ENCODE measurements at places on chromosomes 6 and 20.

DNA sequence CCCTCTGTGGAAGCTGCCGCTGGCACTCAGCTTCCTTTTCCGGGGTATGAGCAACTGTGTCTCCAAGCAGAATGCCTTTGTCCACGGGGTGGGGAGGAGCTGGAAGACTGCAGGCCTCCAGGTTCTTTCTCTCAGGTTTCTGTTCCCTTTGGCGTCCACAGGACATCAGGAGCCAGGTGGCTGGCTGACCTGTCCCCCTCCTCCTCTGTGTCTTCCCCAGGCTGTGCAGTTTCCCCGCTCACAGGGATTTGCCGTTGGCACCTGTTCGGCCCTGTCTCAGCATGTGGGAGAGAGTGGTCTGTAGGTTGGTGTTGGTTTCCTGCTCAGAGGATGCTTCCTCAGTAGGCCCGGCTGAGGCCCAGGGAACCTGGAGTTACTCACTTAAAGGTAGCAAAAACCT is 43.5 kb downstream of the CDS2 start:
- DNase-seq: no peak

DNA sequence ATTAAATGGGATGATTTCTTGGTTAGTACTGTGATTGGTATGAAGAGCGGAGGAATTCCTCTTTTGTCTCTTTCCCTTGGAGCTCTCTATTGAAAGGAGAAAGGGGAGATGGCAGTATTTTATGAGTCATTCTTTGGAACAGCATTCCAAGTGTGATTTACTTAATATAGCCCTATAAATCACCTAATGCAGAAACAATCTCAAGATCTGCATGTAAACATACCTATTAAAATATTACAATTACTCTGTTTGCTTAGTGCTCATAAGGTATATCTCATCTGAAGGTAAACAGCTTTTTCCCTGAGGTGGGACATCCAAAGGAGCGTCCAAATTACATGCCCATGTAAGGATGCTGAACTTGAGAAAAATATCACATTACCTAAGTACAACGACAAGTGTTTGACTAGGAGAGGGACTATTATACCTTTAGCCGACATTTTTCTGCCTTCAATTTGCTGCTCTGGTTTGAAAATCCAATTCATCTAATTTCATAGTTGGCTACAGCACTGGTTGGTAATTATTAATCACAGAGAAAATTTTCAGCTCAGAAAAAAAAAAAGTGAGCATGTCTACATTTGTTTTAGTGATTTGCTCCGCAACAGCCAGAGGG is 229.0 kb downstream of the FOXC1 start:
- no peak for DNase-seq

DNA sequence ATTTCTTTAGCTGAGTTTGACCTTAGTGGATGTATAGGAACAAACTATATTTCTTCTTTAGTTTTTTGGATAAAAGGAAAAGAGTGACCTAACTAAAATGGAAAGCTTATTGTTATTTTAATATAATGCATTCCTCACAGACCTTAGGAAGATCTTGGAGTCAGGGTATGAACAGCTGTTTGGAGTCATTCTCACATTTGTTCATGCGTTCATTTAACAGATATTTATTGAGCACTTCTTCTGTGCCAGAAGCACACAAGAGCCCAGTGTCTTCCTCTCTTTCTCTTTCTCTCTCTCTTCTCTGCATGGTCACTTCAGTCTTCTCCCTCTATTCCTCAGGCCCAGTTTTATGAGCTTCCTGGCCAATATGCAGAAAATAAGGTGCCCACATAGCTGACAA is 744.0 kb upstream of the MAP3K7 start:
- DNase-seq: no peak

- DNase-seq: no peak
Observed at GRCh38 chr20:61490721-61491120, 238.7 kb downstream of the CDH4 start.

DNA sequence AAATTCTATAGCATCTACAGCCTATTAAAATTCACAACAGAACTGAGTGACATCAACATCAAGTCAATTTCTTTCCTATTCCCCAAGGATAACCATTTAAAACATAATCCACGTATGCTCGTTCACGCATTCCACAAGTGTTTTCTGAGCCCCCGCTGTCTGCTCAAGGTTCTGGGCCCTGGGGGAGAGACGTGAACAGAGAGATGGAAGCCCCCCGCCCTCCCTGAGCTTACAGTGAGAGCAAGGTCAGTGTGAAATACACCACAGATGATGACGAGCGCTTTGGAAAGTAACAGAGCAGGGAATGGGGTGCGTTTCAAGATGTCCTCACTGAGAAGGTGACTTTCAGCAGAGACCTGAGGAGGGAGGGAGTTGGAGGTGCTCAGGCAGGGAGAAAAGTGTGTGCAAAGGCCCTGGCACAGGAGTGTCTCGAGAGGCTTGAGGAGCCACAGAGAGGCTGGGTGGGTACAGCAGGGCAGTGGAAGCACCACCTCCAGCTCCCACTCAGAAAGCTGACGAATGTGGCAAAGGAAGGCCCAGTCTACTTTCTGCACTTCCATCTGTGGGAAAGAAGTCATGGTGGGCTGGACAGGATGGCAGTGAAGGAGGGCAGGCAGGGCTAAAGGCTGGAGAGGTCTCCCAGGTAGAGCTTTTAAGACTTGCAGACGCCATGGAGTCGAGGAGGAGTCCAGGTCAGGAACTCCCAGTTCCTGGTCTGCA is 88.3 kb downstream of the DLL1 start:
- no peak for DNase-seq

GRCh38 chr20:47610247-47610944 is 108.7 kb downstream of the NCOA3 start:
- peak; percentile 94 for DNase-seq

GRCh38 chr20:10812759-10813327 is 139.0 kb upstream of the JAG1 start:
- no peak for DNase-seq

- DNase-seq: no peak
Observed at GRCh38 chr6:79719248-79719960, 88.3 kb downstream of the SH3BGRL2 start.

DNA sequence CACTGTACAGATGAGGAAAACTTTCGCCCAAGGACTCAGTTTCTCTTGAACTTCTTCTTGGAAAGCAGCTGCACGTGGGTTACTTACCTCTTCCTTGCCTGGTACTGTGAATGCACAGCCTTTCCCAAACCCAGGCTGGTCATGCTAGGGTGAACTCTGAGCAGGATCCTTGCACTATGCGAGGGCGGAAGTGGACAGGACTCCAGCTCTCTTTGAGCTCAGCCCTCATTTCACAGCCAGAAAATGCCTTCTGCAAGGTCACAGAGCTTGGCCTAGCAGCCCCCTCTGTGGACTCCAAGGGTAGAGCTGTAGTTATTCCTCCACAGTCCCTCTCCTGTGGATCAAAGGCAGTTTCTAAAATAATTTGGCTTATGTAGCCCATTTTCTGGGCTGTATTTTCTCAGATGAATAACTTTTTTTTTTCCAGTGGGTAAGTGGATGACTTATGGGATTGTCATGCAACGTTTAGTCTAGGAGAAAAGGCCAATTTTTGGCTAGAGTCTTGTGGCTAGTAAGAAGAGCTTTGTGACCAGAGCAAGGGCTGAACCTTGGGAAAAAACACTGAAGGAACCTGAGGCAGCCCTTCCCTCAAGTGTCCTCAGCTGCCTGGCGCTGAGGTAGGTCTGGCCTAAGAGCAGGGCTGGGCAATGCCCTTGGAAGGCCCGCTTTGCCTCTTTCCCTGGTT is 172.7 kb downstream of the SCP2D1 start:
- DNase-seq: no peak

GRCh38 chr20:22453244-22454080 is 130.9 kb downstream of the FOXA2 start:
- peak; percentile 53 for DNase-seq

DNA sequence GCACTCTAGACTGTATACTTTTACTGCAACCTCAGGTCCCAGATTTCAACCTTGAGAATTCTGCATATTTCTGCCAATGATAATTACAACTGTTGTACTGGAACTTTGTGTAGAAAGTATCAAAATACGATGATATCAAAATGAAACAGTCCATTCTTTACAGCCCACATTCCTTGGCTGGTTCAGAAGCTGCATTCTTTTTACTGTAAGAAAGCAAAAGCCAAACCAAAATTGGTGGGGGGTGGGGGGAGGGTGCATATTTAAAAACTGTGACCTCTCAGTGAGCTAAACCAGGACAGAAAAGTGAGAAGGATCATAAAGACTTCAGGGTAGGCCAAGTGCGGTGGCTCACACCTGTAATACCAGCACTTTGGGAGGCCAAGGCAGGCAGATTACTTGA is 41.8 kb upstream of the UBR2 start:
- no peak for DNase-seq

DNA sequence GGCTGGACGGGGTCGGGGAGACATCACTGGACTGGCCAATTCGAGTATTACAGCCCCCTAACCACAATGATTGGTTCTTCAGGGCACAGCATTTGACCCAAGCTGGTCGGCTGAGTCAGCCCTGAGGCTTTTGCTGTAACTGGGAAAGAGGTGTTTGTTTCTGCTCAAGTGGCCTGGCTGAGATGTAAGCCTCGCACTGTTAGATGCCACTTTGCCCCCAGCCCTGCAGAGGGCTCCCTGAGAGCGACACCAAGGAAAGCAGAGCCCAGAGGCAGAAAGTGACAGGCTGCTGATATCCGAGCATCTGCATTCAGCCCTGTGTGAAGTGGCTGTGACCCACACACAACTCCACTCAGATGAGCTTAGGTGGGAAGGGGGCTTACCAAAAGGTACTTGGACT is 19.4 kb downstream of the ERGIC3 start:
- peak; percentile 82 for DNase-seq

DNA sequence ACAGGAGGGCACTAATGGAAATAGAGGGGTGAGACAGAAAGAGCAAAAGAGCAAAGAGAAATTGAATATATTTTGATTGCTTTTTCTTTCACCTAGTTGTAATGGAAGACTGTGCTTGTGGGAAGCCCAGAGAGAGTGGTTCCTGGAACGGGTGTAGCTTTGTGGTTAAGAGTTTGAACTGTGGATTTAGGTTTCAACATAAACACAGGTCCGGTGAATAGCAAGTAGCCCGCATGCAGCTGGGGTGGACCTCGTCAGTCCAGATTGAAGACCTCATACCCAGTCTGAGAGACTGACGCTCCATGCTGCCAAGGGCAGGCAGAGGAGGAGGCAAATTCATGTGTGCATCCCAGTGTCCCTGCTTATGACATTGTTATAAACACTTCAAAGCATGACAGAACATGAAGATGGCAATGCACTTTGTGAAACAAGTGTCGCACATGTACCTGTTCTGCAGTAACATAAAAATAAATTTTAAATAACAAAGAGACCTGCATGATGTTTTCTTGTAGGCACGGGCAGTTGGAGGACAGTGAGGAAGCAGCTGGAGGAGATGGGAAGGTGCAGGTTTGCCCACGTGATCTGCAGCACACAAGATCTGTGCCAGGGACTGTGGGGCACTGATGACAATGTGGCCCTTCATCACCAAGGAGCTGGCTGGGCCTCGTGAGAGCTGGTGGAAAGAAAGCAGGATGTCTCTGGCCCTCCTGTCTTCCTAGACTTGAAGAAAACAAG is 220.5 kb upstream of the SSTR4 start:
- no peak for DNase-seq

GRCh38 chr6:169800116-169800667 is 48.8 kb downstream of the ERMARD start:
- DNase-seq: no peak

GRCh38 chr6:35955071-35955470 is 34.2 kb upstream of the SRPK1 start:
- DNase-seq: peak; percentile 89

DNA sequence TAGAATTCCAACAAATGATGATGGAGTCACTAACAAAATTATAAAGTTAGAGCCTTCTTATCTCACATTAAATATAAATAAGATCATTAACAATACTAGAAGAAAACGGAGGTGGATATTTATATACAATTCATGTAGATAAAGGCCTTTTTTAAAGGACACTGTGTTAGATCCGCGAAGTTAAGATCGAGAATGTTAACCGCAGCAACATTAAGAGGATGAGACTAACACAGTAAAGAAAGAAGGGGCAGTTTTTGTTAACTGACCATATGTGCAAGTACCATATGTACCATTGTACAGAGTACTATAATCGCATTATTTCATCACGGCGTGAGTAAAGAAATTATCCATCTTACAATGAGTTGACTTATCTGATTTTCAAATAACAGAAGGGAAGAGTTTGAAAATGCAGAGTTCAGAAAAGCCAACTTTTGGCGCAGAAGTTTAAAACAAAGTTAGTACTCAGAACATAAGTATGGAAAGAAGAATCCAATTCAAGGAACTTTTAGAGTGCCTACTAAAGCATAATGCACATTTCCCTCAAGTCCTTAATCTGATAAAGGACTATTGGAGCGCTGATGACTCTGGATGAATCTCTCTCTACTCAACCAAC is 1.4 kb downstream of the FBXL4 start:
- peak; percentile 46 for DNase-seq

DNA sequence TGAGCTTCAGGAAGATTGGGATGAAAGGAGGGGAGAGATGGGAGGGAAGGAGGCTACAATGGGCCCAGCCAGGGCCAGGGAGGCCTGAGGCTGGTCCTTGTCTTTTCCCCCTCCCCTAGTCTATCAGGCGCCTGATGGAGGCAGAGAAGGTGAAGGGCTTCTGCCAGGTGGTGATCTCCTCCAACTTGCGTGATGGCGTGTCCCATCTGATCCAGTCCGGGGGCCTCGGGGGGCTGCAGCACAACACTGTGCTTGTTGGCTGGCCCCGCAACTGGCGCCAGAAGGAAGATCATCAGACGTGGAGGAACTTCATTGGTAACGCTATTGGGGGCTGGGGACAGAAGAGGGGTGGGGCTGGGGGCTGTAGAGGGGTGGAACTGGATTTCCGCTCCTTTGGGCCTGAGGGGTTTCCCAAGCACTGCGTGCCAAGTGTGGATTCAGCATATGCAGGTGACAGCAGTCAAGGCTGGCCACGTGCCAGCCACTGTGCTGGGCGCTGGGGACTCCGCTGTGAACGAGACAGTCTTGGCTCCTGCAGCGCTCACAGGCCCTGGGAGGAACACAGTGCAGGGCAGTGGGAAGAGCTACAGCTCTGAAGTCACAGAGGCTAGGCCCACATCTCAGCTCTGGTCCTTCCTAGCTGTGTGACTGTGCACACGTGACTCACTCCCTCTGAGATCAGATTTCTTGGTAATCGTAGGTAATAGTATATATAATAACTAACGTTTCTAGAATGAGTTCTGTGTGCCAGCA is 22.7 kb downstream of the SLC12A5 start:
- DNase-seq: peak; percentile 53

DNA sequence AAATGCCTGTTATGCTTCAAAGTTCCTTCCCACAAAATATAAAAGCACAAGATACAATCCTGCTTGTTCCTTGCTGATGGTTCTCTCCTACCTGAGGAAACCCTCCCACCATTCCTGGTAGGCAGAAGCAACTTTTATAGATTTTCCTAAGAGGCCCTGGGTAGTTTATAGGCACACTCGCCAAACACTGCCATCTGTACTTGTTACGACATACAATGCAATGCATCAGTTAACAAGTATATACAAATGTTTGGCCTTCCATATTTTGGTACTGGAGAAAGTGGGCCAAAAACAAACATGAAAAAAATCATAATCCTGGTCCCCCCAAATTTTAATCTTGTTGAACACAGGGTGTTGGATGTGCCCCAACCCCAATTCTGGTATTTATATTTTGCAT is 16.6 kb downstream of the MCM9 start:
- no peak for DNase-seq
